Hippocampal formation (tissue), 2 donors: ENCODE measurements at places on chromosomes 16 and 17.
A peak's percentile ranks its signal among the peaks of the same experiment; 100 is the strongest.

- DNase-seq, result no peak
These were observed 14.6 kb downstream of the ABCC3 start for GRCh38 chr17:50649042-50649908.

DNA sequence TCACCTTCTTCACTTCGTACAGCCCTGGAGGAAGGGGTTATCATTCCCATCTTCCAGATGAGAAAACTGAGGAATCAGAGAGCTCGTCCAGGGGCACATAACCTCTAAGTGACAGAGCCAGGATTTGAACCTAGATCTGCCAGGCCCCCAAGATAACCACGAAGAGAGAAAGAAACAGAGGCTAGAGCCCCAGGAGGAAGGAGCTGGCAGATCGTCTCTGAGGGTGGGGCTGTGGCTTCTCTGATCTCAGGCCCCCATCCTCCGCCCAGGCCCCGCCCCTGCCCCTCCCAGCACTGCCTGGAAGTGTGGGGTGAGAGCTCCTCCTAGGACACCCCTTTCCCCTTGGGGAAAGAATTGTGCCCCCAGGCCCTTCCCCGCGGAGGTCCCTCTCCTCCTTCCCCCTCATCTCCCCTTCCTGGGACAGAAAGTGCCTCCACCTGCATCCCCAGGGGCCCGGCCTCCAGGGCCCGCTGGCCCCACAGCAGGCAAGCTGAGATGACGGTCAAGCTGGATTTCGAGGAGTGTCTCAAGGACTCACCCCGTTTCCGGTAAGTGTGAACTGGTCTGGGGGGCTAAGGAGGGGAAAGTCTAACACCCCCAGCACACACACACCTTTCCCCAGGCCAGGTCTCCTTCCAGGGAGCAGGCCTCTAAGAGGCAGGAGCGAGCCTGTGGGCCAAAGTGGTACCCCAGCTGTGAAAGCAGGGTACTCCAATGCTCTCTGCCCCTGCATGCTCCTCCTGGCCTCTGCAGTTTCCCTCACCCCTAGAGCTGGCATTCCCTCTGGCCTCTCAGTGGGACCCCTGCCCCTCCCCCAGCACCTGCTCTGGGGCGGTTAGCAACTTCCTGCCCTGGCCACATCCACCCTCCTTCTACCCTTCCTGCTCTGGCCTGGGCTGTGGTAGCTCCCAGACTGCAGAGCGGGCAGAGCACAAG is at the start of gene ACAP1:
Gene ACAP1 (plus strand): TSS at position 290 of the 936 bp plus-strand sequence. CDS start 206 bp downstream, at position 496.
- no peak for DNase-seq

GRCh38 chr17:222172-222571 is 40.7 kb upstream of the DOC2B start:
- no peak for DNase-seq

GRCh38 chr16:1859650-1860049 is 12.3 kb downstream of the MEIOB start:
- no peak for DNase-seq

- no peak for DNase-seq
These were observed 9.9 kb downstream of the TLE7 start for GRCh38 chr16:71431991-71432390.

- no peak for DNase-seq
These were observed 118.2 kb upstream of the SMURF2 start for GRCh38 chr17:64780096-64781013.

DNA sequence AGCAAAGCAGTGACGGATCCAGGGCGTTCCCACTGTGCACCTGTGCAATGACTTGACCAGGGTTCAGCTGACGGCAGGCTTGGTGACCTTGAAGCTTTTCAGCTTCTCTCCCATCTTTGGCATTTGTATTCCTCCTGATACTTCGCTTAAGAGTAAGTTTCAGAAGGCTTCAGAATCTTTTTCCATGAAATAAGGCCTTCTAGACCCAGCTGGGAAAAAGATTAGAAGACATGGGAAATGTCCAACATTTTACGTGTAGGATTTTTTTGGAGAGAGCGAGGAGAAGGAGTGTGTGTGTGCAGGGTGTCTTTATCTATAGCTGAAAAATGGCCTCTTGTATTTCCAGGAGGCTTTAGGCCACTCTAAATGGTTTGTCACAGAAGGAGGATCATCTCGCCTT is 104.1 kb downstream of the BANP start:
- no peak for DNase-seq

- DNase-seq, result no peak
These were observed 7.8 kb upstream of the EVI2A start for GRCh38 chr17:31329221-31329620.

DNA sequence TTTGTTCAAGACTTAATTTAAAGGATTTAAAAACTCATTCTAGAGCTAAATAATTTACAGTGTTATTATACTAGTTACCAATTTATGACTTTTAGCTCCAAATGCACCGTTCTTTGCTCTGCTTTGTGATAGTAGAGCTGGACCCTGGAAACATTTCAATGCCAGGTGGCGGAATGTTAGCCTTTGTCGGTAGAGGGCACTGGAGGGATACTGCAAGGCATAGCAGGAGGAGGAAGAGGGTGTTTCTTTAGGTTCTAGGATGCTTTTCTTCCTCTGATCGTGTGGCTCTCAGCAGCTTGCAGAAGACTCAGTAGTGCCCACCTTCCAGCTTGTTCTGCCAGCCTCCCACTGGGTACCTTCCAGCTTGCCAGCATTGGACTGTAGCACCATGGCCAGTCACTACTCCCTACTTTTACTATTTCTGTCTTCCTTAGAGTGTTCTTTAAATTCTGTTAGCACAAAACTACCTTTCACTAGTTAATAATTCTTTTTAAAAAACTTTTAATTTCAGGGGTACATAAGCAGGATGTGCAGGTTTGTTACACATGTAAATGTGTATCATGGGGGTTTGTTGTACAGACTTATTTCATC is 325.3 kb downstream of the UTP18 start:
- DNase-seq, result no peak

- peak; percentile 56 for DNase-seq
These were observed 116.6 kb upstream of the SALL1 start for GRCh38 chr16:51267681-51268080.

DNA sequence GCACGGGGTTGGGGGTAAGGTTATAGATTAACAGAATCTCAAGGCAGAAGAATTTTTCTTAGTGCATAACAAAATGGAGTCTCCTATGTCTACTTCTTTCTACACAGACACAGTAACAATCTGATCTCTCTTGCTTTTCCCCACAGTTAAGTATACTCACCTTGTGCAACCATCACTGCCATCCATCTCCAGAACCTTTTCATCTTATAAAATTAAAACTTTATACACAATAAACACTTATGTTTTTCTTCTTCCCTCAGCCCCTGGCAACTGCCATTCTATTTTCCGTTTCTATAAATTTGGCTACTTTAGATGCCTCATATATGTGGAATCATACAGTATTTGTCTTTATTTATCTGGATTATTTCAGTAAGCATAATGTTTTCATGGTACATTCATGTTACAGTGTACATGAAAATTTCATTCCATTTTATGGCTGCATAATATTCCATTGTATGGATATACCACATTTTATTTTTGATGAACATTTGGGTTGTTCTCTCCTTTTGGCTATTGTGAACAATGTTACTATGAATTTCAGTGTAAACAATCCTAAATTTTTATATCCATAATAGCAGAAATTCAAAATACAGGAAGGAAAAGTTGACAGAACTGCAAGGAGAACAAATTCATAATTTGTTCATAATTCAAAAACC is 25.7 kb upstream of the FA2H start:
- no peak for DNase-seq

- no peak for DNase-seq
These were observed 27.2 kb upstream of the VAT1L start for GRCh38 chr16:77761204-77761603.

- DNase-seq, result no peak
These were observed 36.0 kb downstream of the XPO6 start for GRCh38 chr16:28175715-28176114.

GRCh38 chr16:57998486-57998885 is 2.0 kb downstream of the ZNF319 start:
- DNase-seq, result no peak

DNA sequence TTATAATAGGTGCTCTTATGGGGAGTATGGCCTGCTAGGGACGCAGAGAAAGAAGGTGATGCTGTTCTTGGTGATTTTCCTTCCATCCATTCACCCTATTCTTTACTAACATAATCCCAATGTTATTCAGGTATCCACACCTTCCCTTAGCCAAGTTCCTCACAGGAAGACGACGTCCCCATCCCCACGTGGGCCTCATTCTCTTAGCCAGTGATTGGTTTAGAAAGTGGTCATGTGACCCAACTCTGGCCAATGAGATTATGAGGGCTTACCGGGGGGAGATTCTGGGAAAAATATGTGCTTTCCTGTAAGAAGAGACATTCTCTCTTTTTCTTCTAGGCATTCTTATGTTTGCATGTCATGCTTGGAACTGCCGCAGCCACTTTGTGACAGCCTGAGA is 474.7 kb downstream of the HAPSTR1 start:
- DNase-seq, result no peak

DNA sequence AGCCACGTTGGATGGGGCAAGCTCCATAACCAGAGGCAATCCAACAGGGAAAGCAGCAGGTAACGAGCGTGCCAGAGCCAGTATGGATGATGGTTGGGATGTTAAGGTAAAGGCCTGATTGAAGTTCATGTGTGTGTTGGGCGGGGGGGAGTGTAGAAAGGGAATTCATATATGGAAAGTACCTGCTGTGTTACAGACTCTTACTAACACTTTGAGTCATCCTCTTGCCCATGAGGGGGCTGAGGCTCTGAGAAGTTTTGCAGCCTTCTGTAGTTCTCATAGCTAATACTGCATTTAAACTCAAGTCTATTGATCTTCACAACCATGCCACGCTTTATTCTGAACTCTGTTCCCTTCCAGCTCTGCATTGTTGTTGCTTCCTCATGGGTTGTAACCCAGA is 28.5 kb downstream of the SYCE1L start:
- no peak for DNase-seq

- DNase-seq, result no peak
These were observed 1.4 kb upstream of the CEMP1 start for GRCh38 chr16:2532494-2533141.

DNA sequence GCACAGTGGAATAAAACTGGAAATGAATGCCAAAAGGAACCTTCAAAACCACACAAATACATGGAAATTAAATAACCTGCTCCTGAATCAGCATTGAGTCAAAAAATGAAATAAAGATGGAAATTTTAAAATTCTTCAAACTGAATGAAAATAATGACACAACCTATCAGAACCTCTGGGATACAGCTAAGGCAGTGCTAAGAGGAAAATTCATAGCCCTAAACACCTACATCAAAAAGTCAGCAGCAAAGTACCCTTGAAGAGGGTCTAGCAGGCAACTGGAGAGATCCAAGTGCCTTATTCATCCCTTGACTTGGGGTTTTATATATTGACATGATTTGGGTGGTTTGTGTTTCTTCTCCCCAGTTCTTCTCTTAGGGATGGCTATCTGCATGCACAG is 294.1 kb downstream of the PMP22 start:
- no peak for DNase-seq

GRCh38 chr17:73240561-73240960 is 21.1 kb downstream of the CPSF4L start:
- DNase-seq, result no peak

DNA sequence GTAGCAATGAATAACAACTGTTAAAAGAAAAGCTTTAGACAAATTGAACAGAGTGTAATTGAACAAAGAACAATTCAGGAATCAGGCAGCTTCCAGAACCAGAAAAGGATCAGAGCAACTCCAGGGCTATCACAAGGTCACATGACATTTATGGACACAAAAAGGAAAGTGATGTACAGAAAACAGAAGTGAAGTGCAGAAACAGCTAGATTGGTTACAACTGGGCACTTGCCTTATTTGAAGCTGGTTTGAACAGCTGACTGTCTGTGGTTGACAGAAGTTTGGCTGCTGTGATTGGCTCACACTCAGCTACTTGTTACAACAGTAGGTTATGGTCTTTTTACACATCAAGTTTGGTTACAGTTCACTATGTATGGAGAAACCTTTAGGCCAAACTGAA is 14.8 kb downstream of the EFCAB5 start:
- DNase-seq, result no peak

DNA sequence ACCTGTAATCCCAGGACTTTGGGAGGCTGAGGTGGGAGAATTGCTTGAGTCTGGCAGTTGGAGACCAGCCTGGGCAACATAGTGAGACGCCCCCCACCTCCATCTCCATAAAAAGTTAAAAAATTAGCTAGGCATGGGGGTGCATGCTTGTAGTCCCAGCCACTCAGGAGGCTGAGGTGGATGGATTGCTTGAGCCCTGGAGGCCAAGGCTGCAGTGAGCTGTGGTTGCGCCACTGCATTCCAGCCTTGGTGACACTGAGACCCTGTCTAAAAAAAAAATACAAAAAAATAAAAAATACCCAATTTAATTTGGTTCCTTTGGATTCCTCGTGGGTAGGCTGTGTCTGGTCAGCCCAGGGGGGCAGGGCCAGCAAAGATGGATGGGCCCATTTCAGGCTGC is 26.1 kb upstream of the TAC4 start:
- no peak for DNase-seq

GRCh38 chr17:78437508-78438169 is 59.2 kb downstream of the PGS1 start:
- DNase-seq, result no peak

DNA sequence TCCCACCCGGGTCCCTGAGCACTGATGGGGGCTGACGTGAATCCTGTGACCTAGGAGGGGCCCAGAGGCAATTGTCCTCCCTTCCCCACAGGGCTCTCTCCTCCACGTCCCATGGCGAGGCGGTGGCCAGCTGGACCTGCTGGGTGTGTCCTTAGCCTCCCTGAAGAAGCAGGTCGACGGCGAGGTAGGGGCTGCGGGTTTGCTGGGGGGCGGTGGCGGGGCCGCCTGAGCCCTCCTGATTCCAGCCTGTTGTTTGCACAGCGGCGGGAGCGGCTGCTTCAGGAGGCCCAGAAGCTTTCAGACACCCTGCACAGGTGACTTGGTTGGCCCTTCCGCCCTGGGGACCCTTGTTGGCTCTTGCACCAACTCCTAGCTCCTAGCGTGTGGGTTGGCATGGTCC is 1.7 kb downstream of the CHTF18 start:
- DNase-seq, result no peak

DNA sequence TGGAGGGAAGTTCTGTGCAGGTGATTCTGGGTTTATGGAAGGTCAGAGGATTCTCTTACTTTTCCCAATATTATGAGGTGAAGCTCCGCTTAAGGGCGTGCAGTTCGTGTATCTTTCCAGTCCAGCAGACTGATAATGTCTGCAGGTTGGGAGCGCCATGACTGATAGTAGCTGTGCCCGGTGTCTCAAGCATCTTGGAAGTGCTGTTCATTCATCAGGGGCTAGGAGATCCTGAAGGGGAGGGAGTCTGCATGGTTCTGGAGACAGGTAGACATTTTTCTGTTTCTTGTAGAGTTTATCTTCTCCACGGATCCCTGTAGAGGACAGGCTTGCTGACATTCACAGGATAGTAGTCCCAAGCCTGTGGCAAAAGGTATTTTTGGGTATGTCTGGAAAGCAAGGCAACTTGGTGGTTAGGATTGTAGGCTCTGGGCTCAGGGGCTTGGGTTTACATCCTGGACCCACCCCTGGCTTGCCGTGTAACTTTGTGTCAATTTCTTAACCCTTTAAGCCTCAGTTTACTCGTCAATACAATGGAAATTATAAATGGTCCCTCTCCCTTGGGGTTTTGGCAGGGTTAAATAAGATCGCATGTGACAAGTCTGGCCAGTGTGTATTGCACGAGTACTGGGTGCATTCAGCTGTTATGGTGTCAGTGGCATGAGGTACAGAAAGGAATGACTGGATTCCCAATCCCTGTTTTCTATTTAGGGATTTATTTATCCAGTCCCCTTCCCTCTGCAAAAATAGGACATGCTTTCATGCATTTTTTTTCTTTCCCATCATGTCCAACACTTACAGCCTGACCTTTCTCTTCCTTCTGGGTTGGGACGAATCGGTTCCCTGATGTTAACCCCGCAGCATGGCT is 8.2 kb downstream of the HLF start:
- DNase-seq, result no peak

GRCh38 chr16:22278441-22279230 is 18.6 kb upstream of the POLR3E start:
- DNase-seq, result no peak
